ENCODE measurements at places on chromosomes 16 and 17. TPM values are rescaled to one million over a fixed set of nuclear protein-coding genes. Genes with fewer than 3 reads are reported as not detected.

The NTN3 gene
- not detected for total RNA-seq

The TVP23B gene
- total RNA-seq = 17.1 TPM

The KRT13 gene
- total RNA-seq = 1.9 TPM

The CDH5 gene
- 119 TPM for total RNA-seq

The PRCD gene
- 0.43 TPM for total RNA-seq

The TBC1D3C gene
- total RNA-seq = not detected

The SLC38A8 gene
- total RNA-seq = not detected

DNA sequence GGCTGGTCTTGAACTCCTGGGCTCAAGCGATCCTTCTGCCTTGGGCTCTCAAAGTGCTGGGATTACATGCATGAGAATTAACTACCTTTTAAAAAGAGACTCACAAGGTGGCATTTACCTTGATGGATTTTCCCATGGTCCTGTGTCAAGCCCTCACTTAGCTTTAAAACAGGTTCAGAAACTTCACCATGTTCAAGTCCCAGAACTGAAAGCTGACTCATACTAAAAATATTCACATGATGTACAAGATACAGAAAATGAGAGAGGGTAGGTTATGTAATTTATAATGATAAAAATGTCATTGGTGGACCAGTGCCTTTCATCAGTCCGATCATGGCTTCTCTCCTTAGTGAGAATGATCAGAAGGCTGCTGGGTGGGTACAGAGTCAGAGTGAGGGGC lies 4.3 kb upstream of the AKAP1 start:
- DNase-seq = no peak

GRCh38 chr16:27267037-27267677 lies 1.4 kb downstream of the NSMCE1 start:
- no peak for DNase-seq

DNA sequence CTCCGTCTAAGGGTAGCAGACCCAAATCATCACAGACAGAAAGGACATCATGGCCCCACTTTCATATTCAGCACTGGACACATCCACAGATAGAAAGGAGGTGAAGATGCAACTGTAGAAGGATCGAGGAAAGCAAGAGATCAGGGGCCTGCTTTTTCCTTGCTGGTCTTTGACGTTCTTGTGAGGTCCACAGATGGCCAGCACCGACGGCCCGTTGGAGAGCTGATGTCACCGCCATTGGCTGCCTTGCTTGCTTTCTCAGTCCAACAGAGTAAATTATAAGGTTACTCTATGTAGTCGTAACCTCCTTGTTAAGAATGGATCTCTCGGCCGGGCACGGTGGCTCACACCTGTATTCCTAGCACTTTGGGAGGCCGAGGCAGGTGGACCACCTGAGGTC lies 5.1 kb upstream of the RBFOX3 start:
- no peak for DNase-seq

DNA sequence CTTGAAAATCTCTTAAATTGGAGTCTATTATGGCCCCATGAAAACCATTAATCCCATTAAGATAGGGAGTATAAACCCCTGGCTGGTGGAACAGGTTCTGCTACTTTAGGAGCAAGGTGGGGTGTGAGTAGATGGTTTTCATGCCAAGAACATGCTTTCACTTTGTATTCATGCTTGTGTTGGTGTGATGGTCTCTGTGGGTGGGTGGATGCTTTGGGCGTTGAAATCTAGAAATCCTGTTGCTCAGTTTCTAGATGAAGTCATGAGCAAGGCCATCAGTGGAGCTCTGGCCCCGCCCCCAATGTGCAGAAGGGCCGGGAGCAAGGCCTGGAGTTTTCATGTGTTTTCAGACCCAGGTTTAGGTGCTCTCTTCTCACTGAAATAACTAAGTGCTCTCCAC lies 20.1 kb downstream of the PLD6 start:
- no peak for DNase-seq

DNA sequence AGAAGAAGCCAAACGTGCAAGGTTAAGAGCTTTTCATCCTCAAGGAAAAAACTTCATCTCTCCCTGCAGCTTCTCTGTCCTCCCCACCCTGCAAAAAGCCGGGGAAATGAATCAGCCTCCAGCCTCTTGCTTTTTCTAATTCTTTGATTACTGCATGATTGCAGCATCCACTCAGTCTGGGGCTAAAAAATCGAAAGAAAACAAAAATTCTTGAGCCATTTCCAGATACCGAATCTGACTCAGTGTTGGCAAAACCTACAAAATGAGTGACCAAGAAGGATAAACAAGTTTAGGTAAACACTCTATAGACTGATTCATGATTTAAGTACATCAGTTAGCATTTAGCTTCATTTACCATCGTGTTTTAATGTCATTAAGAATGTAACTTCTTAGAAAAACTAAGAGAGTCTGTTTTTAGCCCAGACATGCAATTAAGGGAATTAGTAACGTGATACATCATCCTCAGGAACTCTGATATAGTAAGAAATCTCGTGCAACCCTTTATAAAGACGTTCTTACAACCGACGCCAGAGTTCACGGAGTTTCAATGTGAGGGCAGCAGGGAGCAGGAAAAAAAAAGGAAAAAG lies 287.3 kb upstream of the FOXF1 start:
- no peak for DNase-seq

DNA sequence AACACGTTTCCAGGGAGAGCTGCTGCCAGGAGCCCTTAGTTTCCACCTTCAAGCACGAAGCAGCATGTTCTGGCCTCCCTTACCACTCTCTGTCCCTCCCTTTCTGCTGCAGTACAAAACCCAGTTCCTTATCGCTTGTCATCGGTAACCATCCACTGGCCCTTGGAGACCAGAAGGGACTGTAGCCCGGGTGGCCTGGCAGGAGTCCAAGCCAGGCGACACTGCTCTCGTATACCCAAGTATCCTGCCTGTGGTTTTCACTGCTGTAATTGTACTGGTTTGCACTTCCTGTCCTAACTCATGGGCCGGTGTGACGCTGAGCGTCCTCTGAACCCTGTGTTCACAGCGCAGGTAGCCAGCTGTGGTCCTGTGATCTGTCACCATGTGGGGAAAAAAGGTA lies 81.1 kb downstream of the MAF start:
- no peak for DNase-seq

GRCh38 chr17:43411749-43412148 lies 13.0 kb downstream of the ARL4D start:
- no peak for DNase-seq

- DNase-seq = no peak
Measured at GRCh38 chr16:65572156-65572555, 450.3 kb upstream of the CDH11 start.

DNA sequence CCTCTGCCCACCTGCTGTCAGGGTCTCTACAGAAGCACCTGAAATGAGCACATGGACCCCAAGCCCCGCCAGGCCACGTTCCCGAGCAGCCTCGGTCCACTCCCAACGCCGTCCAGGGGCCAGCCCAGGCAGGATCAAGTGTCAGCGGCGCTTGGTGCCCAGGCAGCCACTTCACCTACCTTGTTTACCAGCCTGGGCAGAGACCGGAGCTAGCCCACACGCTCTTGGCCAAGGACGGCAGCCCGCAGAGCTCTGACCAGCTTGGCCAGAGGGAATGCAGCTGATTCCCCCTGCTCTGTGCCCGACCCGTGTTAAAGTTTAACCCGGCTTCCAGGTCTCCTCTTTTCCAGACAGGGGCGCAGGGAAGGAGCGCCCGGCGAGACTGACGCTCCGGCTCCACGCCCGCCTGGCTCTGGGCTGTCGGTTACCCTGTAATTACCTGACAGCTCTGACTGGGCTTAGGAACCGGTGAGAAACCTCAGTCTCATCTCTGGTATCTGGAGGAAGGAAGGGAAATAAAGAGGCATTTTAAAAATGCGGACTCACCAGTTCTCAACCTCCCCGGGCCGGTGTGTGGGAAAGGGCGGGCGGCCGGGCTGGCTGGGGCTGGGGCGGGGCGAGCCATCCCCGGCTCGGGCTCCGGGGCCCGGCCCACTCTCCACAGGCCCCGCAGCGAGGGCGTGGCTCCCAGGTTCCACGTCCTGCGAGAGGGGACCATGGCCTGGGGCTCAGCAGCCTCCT lies 4.6 kb downstream of the KIFC3 start:
- DNase-seq = no peak

DNA sequence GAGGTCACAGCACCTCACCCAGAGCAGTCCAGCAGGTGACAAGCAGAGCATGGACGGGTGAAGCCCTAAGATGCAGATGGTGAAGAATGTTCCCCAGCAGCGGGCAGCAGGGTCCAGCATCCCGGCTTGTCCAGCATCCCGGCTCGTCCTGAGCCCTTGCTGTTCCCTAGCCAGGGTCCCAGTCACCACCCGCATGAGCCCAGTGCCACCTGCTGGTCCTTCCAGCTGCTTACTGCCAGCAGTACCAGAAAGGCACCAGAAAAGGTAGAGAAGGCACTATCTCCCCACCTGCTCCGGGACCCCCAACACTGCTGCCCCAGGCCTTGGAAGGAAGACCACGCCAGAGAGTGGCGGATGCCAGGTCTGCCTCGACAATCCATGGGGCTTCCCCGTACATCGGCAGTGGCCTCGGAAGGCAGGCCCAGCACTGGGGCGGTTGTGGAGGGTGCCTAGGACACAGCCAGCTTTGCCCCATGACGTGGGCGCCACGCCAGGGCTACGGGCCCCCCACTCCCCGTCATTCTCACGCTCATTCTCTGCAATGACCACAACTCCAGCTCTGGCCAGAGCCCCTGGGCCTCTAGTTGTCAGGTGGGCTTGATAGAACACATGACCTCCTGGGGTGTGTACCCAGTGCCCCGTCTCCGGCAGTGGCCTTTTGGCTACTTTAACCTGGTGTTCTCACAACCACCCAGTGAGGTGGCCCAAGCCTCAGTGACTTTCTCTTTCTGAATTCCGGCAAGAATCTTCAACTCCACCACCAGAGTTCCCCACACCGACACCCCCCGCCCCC lies 1.4 kb downstream of the CENPX start:
- peak; percentile 87 for DNase-seq

DNA sequence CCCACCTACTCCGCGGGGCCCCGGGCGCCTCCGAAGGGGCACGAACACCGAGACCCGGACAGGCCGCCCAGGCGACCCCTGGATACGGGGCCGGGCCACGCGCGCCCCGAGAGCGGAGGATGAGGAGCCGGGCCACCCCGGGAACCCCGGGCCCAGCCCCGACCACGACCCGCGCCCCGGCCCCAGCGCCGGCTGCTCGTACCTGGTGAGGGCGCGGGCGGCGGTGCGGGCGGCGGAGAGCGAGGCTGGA lies 192 bp downstream of the FASN start:
- DNase-seq = no peak

DNA sequence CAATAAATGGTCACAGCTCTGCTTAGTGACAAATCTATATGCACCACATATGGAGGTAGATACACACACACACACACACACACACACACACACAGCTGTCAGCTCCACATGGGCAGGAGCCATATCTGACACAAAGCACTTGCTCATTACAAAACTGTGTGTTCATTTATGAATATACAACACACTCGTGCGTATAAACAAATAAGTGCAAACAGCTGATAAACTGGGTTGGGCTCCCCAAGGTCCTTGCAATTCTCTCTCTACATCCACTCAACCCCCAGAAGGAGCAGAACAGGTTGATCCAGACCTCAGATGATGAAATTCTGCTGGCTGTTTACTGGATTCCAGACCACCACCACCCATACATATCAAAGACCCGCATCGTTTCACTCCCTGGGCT lies 140.7 kb downstream of the XYLT1 start:
- DNase-seq = no peak

GRCh38 chr16:8572063-8572918 lies 18.0 kb downstream of the TMEM114 start:
- DNase-seq = no peak

DNA sequence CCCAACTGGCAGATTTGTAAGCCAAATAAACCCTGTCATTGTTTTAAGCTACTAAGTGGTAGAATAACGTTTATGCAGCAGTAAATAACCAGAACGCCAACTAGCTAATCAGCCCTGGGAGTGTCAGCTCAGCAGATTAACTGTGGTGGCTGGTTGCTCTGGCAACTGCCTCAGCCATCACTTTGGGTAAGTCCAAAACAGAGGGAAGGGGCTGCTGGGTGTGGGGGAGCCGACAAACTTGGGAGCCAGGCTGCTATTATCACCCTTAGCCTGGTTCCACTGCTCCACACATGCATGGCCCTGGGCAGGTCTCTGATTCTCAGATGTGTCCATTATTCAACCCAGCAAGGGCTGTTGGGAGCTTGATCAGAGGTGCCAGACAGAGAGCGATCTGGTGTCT lies 22.2 kb upstream of the RHOT1 start:
- DNase-seq = no peak

- DNase-seq = no peak
Measured at GRCh38 chr17:33460781-33461450, 167.8 kb upstream of the ASIC2 start.

DNA sequence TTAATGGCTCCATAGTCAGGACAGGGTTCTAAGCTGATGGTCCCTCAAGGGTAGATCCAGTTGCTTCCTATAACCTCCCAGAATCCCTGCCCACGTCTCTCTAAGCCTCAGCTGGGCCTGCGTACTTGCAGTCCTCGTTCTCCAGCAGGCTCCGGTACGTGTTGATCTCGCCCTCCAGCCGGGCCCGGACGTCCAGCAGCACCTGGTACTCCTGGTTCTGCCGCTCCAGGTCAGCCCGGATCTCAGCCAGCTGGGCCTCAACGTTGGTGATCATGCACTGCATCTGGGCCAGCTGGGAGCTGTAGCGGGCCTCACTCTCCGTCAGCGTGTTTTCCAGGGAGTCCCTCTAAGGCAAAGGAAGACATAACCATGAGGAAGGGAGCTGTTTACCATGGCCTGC lies 4.5 kb downstream of the KRT32 start:
- DNase-seq = no peak

- no peak for DNase-seq
Measured at GRCh38 chr17:78610951-78611511, 33.8 kb upstream of the DNAH17 start.

DNA sequence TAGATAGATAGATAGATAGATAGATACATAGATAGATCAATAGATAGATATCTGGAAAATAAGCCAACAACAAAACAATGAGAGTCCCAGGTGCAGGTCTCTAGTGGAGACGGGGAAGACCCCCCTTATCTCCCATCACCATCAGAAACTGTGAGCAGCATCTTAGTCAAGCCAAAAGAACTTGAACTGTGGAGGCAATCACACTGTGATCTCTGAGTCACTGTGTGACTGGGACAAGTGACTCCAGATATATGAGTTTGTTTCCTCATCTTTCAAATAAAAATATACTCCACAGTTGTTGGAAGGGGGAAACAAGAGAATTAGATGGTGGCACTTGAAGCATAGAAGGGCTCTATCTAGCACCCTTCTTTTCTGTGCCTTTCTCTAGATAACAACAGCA lies 42.1 kb downstream of the NOG start:
- DNase-seq = no peak

DNA sequence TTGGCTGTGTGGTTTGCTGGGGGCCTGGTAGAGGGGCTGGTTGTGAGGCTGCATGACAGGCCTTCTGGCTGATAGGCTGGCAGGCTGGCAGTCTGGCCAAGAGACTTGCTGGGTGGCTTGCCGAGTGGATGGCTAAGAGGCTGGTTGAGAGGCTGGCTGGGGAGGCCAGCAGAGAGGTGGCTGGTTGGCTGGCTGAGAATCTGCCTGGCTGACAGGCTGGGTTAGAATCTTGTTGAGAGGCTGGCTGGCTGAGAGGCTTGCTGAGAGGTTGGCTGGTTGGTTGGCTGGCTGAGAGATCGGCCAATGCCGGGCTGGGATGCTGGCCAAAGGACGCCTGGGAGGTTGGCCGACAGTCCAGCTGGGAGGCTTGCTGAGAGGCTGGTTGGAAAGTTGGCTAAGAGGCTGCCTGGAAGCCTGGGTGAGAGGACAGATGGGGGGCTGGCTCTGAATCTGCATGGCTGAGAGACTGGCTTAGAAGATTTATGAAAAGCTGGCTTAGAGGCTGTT lies 35.9 kb upstream of the ACSM2B start:
- DNase-seq = no peak

- DNase-seq = no peak
Measured at GRCh38 chr16:78953526-78953925, 647.0 kb downstream of the MAF start.

- no peak for DNase-seq
Measured at GRCh38 chr17:46151762-46152161, 41.5 kb downstream of the KANSL1 start.

Data from ascending aorta (tissue), 2 donors.